ENCODE measurements at places on chromosomes 1 and 21.

GRCh38 chr1:156618853-156619581, at the start of gene HAPLN2:
Gene HAPLN2, plus strand, starts transcription at chr1:156619415. Its CDS starts 4,076 bp downstream, at chr1:156623491.
- DNase-seq, result no peak

- DNase-seq, result no peak
Measured at GRCh38 chr1:99662539-99663080, 16.7 kb downstream of the PALMD start.

GRCh38 chr1:208757846-208758245, 513.7 kb upstream of the PLXNA2 start:
- no peak for DNase-seq

- no peak for DNase-seq
Measured at GRCh38 chr1:36092166-36092797, 3.6 kb downstream of the ADPRS start.

- DNase-seq, result no peak
Measured at GRCh38 chr1:168482106-168482505, 61.7 kb downstream of the XCL2 start.

GRCh38 chr1:237016626-237017025, 12.4 kb upstream of the MT1HL1 start:
- DNase-seq, result no peak

DNA sequence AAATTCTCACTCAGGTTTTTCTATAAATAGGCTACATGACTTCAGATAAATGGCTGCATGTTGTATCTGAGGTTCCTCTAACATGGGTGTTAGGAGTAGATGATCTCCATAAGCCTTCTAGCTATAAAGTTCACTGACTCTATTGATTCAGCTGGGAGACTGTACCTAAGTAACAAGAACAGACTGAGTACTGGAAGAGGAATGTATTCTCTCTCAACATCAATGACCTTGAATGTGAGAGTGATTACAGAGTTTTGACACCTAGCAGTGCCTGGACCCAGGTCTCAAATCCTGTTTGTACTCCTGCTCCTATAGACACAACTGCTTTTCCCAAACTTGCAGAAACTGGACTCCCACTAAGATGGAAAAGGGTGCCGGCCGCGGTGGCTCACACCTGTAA, 8.6 kb upstream of the SLC19A2 start:
- DNase-seq, result no peak

DNA sequence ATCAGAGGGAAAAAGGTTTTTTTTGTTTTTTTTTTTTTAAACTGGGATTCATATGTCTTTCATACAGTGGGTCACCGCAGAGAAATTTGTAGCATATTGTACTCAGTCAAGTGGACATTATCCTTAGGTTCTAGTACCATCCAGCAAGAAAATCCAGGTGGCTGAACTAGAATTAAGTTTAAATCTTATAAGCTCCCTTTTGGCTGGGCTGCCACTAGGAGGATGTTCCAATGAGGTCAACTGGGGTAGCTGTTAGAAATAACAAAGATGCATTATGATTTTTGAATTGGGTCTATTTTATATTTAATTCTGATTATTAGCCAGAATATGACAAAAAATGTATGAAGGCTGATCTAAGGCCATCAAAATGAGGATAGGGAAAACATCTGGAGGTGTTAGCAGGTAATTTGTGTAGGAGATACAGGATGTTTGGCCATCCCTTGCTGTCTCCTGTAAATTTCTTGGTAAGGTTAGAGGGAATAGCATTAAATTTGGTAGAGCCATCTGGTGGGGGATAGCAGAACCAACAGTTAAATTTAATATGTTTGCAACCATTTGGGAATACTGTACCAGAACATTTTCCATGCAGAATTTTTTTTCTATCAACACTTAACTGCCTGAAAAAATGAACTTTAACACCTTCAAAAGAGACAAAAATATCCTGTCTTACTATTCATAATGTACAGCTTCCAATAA, 568.5 kb upstream of the B3GALT2 start:
- DNase-seq, result no peak

- no peak for DNase-seq
Measured at GRCh38 chr1:48089356-48089891, 92.2 kb upstream of the TRABD2B start.

DNA sequence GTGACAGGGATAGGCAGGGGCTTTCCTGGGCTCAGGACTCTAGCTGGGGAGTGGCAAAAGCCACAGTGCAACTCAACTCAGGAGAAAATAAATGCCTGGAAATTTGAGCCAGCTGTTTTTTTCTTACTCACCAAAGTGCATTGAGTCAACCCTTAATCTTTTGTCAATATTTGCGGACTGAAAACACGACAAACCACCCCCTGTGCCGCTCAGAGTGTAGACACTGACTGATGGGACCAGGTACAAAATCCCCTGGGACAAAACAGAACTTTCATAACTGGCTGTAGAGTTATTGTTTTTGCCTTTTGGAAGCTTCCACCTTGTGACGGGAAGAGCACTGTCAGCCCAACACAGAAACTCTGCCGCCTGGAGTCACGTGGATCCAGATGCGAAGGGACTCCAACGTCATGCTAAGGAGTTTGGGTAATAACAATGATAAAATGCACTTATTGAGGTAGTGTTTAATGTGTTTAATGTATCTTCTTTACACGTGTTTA, 164.6 kb downstream of the PLPP3 start:
- DNase-seq, result no peak

GRCh38 chr1:163610486-163610885, 288.7 kb downstream of the NUF2 start:
- DNase-seq, result no peak

GRCh38 chr1:208240662-208241355, 3.4 kb downstream of the PLXNA2 start:
- DNase-seq, result no peak

GRCh38 chr1:160429125-160429561, 28.8 kb downstream of the VANGL2 start:
- DNase-seq, result no peak

DNA sequence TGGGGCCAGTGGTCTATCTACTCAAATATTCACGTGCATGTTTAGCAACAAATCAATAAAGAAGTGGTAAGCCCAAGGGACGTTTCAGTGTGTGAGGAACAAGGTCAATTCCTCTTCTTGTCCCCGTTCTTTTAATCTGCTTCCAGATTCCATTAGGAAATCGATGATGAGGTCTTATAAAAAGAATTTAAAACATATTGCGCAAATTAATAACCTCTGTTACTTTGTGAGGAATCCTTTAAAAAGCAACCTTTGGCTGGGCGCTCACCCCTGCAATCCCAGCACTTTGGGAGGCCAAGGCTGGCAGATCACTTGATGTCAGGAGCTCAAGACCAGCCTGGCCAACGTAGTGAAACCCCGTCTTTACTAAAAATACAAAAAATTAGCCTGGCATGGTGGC, 113.0 kb upstream of the TMPRSS2 start:
- DNase-seq, result no peak

GRCh38 chr1:209458921-209459320, 124.6 kb upstream of the CAMK1G start:
- DNase-seq, result no peak

- DNase-seq, result no peak
Measured at GRCh38 chr1:7145947-7146346, 360.7 kb downstream of the CAMTA1 start.

- DNase-seq, result no peak
Measured at GRCh38 chr1:202684716-202685115, 25.5 kb downstream of the SYT2 start.

GRCh38 chr21:44315691-44316203, 15.9 kb downstream of the PFKL start:
- no peak for DNase-seq

DNA sequence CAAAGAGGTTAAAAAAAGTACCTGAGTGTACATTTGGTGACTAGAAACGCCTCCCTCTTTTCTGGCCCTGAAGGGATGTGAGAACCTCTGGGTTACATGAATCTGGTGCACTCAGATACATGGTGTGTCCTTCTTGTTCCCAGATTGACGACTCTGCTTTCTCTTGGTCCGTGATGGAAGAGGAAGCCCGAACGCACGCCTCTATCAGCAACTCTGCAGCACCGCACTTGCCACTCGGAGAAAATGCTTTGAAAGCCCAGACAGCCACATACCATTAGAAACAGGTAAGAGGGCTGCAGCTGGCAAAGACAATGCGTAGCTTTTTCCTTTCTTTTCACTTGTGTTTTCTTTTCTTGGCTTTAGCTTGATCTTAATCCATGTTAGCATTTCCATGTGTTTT, 21.1 kb upstream of the ZBTB21 start:
- no peak for DNase-seq

GRCh38 chr1:21292984-21293536, 2.8 kb upstream of the ECE1 start:
- DNase-seq, result peak; percentile 78

GRCh38 chr1:118841521-118841920, 146.6 kb downstream of the TBX15 start:
- no peak for DNase-seq

DNA sequence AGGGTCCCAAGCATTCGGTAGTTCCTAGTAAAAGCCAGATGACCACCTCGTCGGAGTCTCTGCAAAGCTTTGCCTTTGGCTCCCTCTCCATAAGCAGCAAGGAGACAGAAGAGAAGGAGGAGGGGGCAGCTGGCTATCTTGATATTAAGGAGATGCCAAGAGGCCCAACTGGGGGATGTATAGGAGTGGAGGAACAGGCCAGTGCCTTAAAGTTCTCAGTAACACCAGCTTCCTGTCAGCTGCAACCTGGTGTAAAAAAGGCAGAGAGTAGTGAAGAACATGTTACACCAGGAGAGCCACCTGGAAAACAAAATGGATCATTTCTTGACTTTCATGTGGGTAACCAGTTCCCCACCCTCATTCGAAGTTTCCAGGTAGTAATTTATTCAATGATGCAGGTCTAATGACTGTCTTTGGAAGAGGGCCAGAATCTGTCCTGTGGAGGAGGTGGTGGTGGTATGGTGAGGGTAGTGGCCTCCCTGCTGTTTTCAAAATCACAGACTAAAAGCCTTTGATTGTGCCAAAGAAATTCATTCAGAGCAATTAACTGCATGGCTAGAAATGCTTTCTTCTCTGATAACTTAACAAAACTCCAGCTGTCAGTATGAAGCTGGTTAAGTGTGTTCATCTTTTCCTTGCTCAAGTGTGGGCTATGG, 27.3 kb downstream of the TMEM200B start:
- no peak for DNase-seq
